ENCODE measurements at places on chromosomes 6 and 20.

GRCh38 chr6:52546192-52546591 is 30.7 kb downstream of the TRAM2 start:
- DNase-seq = no peak

DNA sequence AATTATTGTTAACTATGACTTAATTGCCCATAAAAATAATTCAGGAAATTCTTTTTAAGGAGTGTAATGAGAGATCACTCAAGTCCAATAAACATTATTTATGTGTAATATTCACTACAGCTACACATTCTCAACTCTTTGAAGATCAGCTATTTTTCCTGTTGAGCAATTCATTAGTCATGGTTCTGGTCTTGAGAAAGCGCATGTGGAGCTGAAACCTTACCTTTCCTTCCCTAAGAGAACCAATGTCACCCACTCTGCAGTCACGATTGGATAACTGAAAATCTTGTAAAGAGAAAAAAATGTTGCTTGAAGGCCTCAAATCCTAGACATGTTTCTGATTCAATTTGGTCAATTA is 736.9 kb upstream of the MARCKS start:
- DNase-seq = peak; percentile 93

- DNase-seq = no peak
Observed at GRCh38 chr20:43372051-43372450, 85.6 kb upstream of the SRSF6 start.

GRCh38 chr20:63860325-63861051 is 810 bp upstream of the ABHD16B start:
- no peak for DNase-seq

DNA sequence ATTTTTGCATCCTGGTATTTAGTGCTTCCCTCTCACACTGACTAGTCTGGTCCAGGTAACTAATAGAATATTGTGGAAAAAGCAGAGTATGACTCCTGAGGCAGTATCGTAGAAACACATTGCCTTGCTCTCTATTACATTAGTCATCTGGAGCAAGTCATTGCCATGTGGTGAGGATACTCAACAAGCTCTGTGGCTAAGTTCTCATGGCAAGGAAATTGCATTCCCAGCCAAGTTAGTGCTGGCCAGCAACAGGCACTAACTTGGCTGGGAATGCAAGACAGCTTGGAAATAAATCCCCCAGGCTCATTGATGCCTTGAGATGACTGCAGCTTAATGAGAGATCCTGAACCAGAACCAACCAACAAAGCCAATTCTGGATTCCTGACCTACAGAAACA is 39.7 kb upstream of the HTR1B start:
- DNase-seq = peak; percentile 4

GRCh38 chr6:121143476-121143875 is 190.8 kb downstream of the TBC1D32 start:
- no peak for DNase-seq

DNA sequence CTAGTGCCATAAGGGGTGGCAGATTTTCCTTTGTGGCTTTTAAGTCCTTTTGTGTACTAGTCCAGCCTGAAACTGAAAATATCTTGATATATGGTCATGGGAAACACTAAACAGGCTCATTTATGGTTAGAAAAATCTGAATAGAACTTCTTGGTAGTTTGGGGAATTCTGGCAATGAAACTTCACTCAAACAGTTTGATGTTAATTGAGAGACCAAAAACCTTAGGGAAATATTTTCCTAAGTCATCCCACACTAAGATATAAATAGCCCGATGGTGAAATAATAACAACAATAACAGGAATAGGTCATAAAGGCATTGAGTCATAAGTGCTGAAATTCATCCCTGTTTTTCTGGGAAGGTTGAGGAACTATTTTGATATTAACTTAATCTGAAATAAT is 146.2 kb upstream of the SMLR1 start:
- DNase-seq = peak; percentile 55

DNA sequence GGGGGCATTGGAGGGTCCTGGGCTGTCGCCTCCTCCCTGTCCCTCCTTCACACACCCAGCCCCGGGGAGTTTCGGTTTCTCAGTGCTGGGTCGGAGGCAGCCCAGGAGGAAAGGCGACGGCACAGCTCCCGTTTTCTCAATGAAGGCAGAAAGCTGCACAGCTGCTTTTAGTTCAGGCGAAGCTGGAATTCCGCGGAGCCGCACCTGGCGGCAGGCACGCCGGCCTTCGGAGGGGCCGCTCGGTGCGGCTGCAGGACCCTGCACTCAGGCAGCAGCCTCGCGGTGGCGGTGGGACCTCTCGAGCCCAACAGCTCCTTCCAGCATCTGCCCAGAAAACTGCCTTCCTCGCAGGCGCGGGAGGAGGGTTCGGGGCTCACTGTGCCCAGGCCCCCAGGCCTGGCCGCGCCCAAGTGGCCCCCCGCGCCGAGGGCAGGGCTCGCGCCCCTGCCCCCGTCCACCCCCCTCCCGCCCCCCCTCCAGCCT is 4.6 kb downstream of the FOXQ1 start:
- peak; percentile 16 for DNase-seq

GRCh38 chr6:1382331-1382882 is 7.0 kb upstream of the FOXF2 start:
- no peak for DNase-seq

DNA sequence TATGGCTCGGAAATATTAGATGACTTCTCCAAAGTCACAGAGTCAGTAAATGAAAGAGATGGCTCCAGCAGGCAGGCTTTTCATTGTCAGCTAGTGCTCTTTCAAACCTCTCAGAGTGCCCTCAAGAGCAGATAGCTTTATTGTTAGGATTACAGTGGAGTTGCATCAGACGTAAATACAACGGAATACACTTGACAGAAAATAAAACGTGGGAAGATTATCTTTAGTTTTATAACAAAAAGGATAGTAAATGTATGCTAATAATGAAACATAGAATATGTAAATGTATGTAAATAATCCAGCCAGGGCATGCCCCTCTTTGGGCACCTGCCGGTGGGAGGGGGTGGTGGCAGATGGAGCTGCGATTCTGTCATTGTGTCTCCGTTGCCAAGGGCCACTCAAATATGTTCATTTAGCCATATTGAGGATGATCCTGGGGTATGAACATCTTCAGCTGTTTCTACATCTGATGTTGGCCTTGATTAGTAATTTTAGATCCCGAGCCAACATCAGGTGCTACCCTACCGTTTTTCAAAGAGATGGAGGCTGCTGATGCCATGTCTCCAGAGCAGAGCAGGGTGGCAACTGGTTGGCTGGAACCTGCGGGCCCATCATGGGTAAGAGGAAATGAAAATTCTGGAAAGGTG is 358.3 kb upstream of the SULF2 start:
- DNase-seq = peak; percentile 42

- DNase-seq = peak; percentile 37
Observed at GRCh38 chr6:40723967-40724366, 136.8 kb upstream of the LRFN2 start.

DNA sequence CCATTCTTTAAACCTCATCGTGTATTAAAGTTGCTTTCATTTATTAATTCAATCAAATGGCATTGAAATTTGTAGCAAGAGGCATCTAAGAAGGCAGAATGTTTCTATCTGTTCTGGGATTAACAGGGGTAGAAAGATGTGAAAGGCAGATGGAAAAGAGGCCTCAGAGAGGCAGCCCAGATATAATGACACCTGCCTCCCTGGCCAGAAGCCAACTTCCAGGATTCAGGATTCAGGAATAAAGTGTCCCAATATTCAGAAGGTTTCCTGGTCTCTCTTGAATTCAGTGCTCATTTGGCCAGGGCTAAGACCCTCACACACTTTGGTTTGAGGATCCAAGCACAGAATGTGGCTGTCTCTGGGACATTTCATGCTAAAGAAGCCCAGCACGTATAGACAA is 39.9 kb downstream of the HLA-B start:
- no peak for DNase-seq

GRCh38 chr6:37210313-37210968 is 40.5 kb downstream of the PIM1 start:
- peak; percentile 82 for DNase-seq

DNA sequence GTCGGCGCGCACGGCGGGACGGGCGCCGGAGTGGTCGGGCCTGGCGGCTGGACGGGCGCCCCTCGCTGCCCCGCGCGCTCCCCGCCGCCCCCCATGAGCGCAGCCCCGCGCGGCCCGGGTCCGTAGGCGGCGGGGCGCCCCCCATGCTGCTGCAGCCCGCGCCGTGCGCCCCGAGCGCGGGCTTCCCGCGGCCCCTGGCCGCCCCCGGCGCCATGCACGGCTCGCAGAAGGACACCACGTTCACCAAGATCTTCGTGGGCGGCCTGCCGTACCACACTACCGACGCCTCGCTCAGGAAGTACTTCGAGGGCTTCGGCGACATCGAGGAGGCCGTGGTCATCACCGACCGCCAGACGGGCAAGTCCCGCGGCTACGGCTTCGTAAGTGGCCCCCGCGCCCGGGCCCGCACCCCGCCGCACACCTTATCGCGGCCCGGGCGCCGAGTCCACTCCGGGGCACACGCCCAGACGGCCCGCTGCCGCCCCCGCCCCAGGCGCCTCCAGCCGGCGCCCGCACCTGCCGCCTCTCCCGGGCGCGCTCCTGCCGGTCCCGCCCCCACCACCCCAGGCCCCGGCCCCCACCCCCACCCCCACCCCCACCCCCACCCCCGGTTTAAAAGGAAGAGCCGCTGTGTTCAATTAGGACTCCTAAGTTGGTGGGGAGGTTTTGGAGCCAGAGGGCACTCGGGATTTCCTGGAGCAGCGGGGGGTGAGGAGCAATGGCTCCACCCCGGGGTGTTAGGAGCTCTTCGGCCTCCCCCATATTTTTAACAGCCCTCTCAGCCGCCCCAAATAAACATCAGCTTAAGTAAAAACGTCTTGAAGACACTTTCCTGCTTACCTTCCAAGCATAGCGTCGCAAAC is 474 bp downstream of the RBM38 start:
- no peak for DNase-seq

GRCh38 chr20:24469116-24469893 is at the start of gene SYNDIG1:
SYNDIG1 (plus strand) TSS chr20:24469629; CDS start chr20:24543098, 73,469 bp downstream.
- DNase-seq = peak; percentile 79

- DNase-seq = peak; percentile 12
Observed at GRCh38 chr6:89350281-89350966, 2.1 kb downstream of the UBE2J1 start.

DNA sequence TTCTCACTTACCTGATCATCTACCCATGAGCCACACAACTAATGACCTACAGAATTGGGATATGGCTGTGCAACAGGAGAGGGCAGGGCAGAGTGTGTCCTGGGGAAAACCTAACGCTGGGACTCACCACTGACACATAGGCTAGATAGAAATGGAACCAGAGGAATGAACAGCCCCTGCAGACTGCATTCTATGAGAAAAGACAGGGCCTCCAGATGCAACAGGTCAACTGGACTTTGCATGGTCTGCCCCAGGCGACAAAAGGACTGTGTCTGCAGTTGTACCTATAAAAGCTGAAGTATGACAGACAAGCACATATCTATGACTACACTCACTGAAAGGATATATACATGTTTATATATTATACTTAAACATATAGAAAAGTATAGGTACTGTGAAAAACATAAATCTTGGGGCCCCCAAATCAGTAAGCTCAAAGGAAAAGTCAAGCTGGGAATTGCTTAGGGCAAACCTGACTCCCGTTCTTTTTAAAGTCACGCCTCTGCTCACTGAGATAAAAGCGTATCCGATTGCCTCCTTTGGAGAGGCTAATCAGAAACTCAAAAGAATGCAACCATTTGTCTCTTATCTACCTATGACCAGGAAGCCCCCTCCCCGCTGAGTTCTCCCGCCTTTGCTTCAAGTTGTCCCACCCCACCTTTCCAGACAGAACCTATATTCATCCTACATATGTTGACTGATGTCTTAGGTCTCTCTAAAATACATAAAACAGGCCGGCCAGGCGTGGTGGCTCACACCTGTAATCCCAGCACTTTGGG is 68.5 kb downstream of the EPB41L2 start:
- DNase-seq = no peak

DNA sequence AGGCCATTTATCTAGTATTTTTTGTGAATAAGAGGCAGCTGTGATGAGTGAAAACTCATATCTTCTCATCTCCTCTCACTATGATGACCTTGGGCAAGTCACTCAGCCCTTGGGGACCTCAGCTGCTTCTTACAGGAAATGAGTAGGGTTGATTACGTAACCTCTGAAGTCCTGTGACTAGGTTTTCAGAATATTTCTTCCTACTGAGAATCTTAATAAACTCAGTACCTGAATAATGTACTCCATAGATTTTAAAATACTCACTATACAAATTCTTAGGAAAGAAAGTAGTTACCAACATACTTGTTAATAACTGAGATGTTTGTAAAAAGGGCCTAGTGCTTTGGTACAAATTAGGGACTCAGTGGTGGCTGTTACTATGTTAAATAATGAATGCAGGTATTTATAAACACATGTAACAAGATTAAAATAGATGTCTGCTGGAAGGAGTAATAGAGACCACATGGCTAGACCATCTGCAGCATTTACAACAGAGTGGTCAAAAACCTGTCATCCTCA is 60.9 kb downstream of the RPRD1B start:
- DNase-seq = peak; percentile 73

GRCh38 chr20:57400821-57401564 is 9.8 kb downstream of the RBM38 start:
- DNase-seq = no peak

GRCh38 chr6:119066517-119066916 is 11.9 kb downstream of the FAM184A start:
- no peak for DNase-seq

DNA sequence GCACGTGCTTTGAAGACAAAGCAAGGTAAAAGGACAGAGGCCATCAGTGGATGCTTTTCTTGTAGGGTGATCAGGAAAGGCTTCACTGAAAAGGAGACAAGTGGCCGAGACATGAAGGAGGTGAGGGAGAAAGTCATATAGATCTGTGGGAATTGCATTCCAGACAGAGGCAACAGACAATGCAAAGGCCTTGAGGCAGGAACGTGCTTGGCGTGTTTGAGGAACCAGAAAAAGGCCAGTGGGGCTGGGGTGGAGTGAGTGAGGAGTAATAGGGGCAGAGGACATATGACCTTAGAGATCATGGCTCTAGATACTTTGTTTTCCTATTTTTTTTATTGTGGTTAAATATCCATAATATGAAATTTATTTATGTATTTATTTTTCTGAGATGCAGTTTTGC is 10.5 kb upstream of the SALL4 start:
- DNase-seq = no peak

DNA sequence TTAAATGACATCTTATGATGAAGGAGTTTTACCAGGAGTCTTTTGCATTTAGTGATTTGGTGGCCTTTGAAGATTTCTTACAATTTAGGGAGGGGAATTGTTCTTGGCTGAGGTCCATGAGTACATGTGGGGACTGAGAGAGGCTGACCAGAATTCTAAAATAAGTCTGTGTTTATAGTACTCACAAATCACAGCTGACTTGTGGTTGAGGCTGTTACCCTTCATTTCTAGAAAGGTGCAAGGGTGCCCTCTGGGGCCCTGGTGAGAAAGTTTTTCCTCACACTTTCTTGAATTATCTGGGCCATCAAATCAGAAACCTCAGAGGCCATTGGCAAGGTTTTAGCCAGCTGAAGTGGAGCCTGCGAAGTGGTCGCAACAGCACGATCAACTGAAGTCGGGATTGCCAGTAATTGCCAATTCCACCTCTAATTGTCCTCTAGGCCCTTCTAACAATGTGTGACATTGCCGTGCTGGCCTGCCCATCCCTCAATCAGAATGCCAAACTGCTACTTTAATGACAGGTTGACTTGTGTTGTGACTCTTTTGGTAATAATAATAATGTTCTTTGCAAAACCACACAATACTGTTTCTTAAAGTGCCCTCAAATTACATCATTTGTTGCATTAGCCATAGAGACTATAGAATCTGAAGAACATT is 221.6 kb downstream of the OGFRL1 start:
- DNase-seq = peak; percentile 79

- no peak for DNase-seq
Observed at GRCh38 chr20:61784801-61785566, 280.7 kb downstream of the TAF4 start.
